ENCODE measurements at places on chromosomes 4 and X. TPM values are rescaled to one million over a fixed set of nuclear protein-coding genes. Genes with fewer than 3 reads are reported as not detected.

Gene CT47B1
- total RNA-seq: not detected

Gene CXorf49
- total RNA-seq: not detected

Gene MAGEA2B
- not detected for total RNA-seq

Gene FGF2
- total RNA-seq: 11.1 TPM

Gene FMR1NB
- total RNA-seq: not detected

Gene PCYT1B
- 0.14 TPM for total RNA-seq
